HFFc6 (cell line): ENCODE measurements at places on chromosomes 2 and 18.

GRCh38 chr2:101852824-101853223, 138.9 kb upstream of the IL1R2 start:
- no peak for DNase-seq

DNA sequence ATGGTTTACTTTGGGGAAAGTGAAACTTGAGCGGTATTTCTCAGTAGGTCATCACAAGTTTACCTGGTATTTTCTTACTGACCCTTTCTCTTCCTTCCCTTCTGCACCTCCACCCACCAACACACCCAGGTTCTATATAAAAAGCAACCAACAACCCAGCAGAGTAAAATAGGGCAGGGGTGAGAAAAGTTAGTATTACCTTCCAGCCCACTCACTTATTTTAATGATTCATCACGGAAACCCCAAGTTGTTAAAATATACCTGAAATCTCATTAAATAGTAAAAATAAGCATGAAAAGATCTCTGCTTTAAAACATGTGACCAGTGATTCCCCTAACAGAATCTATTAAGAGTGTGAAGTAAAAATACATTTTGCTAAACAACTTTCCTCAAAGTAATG, 306.1 kb downstream of the ZEB2 start:
- no peak for DNase-seq

DNA sequence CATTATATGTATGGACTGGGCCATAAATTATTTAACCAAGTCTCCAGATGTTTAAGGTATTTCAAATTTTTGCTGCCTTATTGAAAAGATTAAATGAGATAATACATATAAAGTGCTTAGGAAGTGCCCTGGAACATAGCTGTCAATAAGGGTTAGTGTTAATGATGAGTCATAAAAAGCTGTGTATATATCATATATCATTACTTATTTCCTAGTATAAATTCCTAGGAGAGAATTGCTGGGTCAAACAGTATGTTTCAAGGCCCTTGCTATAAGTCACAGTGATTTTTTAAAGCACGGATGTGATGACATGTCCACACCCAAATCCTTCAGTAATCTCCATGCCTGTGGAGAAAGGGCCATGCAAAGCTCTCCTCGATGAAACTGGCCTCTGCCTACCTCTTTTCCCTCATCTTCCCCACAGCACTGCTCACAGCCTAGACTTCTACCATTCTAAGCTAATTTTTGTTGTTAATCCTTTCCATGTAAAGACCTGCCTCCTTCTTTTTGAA, 8.5 kb downstream of the ZNF2 start:
- DNase-seq: no peak

DNA sequence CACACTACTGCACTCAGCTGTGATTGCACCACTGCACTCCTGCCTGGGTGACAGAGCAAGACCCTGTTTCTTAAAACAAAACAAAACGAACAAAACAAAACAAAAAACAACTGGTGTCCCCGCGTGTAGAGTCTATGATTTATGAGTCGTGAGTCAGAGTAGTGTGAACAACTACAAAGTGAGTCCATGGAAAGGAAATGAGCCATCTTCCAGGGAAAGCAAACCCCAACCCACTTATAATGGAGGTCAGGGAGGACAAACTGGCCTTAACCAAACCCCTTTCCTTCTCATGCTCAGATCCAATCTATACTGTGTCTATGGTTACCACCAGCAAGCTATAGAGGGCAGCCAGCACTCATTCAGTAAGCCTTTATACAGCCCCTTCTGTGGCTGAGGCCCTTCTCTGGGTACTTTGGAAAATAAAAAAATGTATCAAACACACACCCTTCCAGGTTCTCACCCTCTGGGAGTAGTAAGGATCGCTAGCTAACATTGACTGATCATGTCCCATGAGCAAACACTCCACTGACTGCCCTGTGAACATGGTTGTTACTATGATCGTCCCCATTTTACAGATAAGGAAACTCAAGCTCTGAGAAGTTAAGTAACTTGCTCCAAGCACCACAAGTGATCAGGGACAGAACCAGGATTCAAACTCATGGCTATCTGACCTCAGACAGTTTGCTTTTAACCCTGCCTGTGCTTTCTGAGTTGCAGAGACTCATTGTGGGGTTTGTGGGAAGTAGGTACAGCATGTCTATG, 24.7 kb upstream of the COLEC12 start:
- DNase-seq: peak; percentile 65

DNA sequence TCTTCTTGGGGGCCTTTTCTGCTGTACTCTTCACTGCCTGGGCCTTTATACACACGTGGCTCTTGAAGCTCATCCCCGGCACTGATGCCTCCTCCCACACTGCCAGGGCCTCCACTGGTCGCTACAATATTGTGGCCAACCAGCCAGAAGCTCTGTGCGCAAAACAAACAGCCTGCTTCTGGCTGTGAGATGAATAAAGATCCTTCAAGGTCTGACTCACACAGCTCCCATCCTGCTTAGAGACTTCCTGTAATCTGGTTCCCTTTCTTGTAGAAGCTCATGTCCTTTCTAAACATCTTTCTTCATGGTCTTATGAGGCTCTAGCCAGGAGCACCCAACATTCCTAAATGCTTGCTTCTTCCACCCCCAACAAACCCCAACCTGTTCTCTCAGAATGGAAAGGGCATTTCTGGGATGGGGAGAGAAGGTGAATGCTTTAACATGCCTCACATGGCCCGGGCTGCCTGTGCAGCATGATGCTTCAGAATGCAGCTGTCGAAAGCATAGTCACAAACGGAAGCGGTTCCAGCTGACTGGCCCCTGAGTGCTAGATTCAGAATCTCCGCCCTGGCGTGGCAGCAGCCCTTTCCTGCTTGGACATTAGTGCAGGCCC, 24.6 kb downstream of the NRP2 start:
- peak; percentile 84 for DNase-seq

GRCh38 chr2:216680951-216681629, 14.3 kb downstream of the IGFBP5 start:
- DNase-seq: no peak

- peak; percentile 88 for DNase-seq
Observed at GRCh38 chr2:19120941-19121750, 237.3 kb downstream of the OSR1 start.

GRCh38 chr2:138787053-138787666, 7.0 kb upstream of the NXPH2 start:
- peak; percentile 40 for DNase-seq

DNA sequence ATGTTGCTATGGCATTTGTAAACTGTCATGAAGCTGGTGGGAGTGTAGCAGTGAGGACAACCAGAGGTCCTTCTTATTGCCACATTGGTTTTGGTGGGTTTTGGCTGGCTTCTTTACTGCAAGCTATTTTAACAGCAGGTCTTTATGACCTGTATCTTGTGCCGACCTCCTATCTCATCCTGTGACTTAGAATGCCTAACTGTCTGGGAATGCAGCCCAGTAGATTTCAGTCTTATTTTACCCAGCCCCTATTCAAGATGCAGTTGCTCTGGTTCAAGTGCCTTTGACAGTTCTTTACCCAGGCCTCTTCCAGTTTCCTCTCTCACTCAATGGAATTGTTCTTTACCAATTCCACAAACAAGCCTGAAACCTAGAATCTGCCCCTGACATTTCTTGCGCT, 145.1 kb downstream of the KCNE4 start:
- DNase-seq: no peak

- DNase-seq: peak; percentile 54
Observed at GRCh38 chr2:45616658-45617411, 5.8 kb upstream of the SRBD1 start.

GRCh38 chr2:26720322-26721114, 28.0 kb downstream of the KCNK3 start:
- DNase-seq: peak; percentile 54

GRCh38 chr18:74895686-74896085, 298.0 kb downstream of the ZNF407 start:
- no peak for DNase-seq

GRCh38 chr2:136381722-136382633, 264.0 kb upstream of the CXCR4 start:
- DNase-seq: no peak

GRCh38 chr18:340044-340443, 72.2 kb upstream of the THOC1 start:
- no peak for DNase-seq
